ENCODE measurements at places on chromosomes 12 and 14. TPM values are rescaled to one million over a fixed set of nuclear protein-coding genes. Genes with fewer than 3 reads are reported as not detected.
A peak's percentile ranks its signal among the peaks of the same experiment; 100 is the strongest.

HCAR1 gene
- total RNA-seq: not detected

GIT2 gene
- total RNA-seq: 18.2 TPM

DNA sequence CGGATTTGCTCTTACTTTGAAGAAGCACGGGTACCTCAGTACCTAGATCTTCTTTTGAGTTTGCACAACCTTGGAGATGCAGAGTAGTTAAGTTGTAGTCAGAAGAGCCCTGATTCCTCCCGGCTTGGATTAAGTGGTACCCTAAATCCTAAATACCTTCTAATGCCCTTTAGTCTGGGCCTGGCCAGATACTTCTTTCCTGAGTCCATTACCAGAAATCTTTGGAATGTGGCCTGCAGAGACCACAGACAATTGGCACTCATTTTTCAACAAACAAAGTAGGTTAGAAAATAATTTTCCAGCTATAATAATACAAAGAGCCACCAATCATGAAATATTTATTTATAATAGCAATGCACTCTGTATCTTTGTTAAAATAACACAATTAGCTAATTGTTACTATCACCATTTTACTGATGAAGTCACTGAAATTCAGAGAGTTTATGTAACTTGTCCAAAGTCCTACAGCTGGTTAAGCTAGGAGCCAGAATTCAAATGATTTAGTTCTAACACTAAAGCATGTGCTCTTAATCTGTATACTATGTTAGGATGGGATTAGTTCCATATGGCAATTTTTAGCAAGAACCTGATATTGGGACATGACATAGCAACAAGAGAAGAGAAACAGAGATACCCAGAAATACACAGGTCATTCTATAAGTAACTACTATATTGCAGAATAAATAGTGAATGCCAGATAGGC lies 132.1 kb upstream of the PDZRN4 start:
- DNase-seq: no peak

DNA sequence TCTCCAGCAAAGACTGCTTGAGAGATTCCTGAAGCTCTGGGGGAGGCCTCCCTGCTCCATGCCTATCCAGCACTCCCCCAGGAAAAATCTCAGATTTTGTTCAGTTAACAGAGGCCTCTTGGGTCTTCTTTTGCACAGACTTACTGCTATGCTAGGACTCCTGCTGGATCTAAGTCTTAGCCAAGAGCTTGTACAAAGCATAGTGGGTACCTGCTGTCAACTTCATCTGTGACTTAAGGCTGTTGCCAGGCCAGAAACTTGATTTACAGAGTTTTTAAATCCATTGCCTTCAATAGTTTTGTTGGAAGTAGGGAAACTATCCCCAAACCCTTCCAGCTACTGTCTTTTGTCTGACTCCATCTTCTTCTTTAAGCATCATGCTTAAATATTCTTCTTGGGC lies 140.5 kb downstream of the SMOC1 start:
- no peak for DNase-seq

DNA sequence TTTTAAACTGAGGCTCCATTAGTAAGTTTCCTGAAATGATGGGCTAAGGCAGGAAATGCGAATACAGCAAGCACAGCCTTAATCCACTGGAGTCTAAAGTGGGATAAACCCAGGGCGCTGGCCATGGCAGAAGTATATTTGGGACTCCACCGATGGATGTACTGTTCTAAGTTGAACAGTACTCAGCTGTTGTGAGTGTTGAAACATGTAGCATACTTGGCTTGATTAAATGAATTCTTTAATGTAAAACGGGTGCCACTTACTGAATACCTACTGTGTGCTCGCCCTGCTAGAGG lies 996 bp downstream of the SSPN start:
- DNase-seq: no peak

ENDOU gene
- 39.8 TPM for total RNA-seq

GRCh38 chr12:101050631-101051030 lies 159.4 kb downstream of the SLC5A8 start:
- DNase-seq: no peak

MUCL1 gene
- total RNA-seq: not detected

DNA sequence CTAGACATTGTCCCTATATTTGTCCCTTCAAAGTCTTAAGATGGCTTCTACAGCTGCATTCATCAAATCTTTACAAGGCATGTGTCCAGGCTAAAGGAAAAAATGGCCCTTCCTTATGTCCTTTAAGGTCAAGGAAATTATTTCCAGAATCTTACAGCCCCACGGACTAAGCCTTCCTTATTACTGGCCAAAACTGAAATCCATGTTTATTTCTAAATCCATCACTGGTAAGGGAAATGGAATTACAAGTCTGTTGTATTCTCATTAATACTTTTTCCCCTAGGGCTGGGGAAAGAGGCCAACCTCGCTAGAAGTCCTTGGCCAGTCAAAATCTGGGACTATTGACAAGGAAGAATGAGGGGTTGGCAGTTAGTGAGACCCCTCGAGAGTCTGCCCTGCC lies 252.5 kb downstream of the TMEM132C start:
- no peak for DNase-seq

DNA sequence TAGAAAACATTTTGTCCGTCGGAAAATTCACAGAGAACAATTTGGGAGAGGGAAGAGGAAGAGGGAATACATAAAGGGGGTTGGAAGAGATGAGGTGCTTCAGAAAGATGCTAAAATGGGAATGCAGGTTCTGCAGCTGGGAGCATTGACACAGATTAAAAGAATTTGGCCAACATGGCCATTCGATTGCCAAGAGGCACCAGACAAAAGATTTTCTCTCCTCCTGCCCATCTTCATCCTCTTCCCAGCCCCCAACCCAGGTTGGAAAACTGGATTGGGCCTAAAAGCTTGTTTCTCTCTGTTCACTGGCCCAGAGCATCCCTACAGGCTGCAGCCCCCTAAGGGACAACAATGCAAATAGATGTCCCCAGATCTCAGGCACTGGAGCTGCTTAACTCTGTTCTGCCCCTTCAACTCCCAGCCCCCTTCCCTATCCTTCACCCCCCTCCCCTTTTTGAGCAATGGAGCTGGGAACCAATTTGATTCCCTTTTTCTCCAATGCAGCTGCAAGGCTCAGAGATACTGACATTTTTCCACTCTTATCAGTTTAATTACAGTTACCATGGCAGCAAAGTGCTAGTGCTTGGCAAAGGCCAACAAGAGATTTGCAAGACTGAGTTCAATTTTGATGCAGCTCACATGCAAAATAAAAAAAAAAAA lies 1.9 kb downstream of the LMO3 start:
- no peak for DNase-seq

DNA sequence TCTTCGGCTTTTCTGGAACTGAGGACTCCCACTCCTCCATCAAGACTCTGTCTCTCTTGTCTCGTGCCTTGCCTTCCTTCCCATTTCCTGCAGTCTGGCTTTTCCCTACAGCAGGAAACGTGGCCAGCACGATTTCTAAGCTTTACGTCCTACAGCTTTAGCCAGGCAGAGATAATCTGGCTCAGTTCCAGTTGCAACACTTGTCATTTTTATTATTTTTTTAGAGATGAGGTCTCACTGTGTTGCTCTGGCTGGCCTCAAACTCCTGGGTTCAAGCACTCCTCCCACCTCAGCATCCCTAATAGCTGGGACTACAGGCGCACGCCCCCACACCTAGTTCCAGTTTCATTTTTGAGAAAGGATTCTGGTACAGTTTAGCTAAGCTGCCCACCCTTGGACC lies 19.9 kb downstream of the CALM1 start:
- DNase-seq: no peak

IFNG-AS1 gene
- not detected for total RNA-seq

CCDC196 gene
- not detected for total RNA-seq

GRCh38 chr14:74618078-74618952 lies 6.3 kb upstream of the LTBP2 start:
- peak; percentile 49 for DNase-seq

FOXN4 gene
- total RNA-seq: not detected

KRT83 gene
- total RNA-seq: not detected

DNA sequence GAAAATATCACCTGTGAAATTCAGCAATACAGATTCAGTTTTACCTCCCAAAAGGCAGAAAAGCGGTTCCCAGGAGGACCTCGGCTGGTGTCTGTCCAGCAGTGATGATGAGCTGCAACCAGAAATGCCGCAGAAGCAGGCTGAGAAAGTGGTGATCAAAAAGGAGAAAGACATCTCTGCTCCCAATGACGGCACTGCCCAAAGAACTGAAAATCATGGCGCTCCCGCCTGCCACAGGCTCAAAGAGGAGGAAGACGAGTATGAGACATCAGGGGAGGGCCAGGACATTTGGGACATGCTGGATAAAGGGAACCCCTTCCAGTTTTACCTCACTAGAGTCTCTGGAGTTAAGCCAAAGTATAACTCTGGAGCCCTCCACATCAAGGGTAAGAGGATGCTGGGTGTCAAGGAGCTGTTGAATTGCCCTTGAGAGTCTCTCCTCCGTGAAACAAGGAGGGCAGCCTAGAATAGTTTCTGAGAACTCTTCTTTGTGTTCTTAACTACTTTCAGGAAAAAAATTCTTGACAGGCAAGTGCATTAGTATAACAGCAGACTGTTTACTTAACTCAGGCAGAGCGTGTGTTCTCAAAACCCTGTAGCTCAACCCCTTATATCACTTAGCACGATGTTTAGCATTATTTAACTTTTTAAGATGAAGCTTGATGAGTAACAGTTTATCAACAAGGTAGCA lies 7.7 kb downstream of the TDP1 start:
- no peak for DNase-seq

ORAI1 gene
- total RNA-seq: 7.9 TPM

GRCh38 chr12:122421187-122421820 lies 1.2 kb downstream of the CLIP1 start:
- no peak for DNase-seq

DNA sequence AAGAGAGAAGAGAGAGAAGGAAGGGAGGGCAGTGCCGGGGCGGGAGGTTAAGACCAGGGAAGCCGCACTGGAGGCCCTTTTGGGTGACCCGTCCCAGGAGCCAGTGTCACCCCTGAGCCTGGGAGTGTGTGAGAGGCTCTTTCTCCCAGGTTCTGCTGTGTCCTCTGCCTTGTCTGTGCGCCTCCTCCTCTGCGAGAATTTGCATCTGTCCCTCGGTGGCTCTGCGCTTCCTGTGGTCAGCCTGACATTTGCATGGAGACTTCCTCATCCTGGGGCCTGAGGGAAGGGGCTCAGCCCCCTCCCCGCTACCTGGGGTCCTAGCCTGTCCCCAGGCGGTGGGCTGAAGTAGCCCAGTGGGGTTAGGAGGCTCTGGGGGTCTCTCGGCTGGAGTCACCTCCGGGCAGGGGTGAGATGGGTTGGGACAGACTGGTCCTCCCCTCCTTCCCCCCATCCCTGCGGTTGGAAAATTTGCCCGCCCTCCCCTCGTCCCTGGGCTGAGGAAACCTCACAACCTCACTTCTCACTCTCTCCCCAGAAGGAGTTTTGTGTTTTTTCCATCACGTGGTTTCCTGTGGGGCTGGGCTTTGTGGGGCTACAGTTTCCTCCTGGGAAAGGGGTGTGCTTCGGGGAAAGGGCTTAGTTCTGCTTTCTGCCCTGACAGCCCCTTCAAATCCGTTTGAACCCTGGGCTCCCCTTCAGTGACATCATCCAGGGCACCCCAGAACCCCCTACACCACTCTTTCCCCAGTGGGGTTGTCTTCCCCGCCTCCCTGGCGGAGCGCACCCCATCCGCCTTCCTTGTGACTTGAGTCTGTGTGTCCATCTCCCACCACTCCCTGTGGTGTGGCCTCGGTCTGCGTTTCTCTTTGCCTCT lies 2.5 kb downstream of the PTPN6 start:
- no peak for DNase-seq

DACT1 gene
- 3.1 TPM for total RNA-seq

CDCA3 gene
- 11.2 TPM for total RNA-seq

GRCh38 chr12:4909734-4910501 lies at the start of gene KCNA1:
KCNA1 (plus strand) TSS chr12:4909905; CDS start chr12:4911379, 1,474 bp downstream.
- DNase-seq: no peak

DNA sequence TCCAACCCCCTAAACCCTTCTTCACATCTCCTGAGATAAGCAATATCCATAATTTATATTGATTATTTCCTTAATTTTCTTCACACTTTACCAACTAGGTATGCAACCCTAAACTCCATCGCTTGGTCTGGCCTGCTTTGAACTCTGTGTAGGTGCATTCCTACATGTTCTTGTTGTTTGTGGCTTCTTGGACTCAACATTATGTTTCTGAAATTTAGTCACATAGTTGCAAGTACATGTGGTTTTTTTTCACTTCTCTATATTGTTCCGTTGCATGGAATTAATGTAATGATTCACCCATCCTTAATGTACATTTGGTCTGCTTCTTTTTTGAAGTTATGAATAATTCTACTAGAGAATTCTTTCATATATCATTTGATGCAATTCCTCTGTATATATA lies 1.6 kb upstream of the TAS2R30 start:
- DNase-seq: no peak

- peak; percentile 39 for DNase-seq
These were observed 39.4 kb downstream of the SH2B3 start for GRCh38 chr12:111444925-111445725.

DNA sequence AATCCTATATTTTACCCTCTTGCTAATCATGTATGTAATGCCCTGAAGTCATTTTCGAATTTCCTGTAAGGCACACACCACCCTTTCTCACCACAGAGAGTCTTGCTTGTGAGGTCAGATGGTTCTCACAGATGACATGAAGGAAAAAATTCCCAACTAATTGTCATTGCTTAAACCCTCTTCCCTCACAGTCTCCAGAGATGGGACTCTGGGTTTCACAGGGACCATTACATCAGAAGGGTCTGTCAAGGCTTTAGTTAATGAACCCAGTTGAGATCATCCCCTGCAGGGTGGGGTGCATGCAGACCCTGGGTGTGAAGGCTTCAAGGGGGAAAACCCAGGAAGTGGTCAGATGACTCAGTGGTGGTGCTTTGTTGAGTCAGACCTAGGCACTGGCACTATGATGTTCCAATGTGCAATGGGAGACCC lies 229.6 kb downstream of the BCAT1 start:
- no peak for DNase-seq

IAPP gene
- not detected for total RNA-seq

C14orf132 gene
- 4.7 TPM for total RNA-seq

GRCh38 chr12:125533434-125534029 lies 468.3 kb downstream of the AACS start:
- no peak for DNase-seq

SSTR1 gene
- not detected for total RNA-seq

RAPGEF3 gene
- total RNA-seq: 19.3 TPM

DNA sequence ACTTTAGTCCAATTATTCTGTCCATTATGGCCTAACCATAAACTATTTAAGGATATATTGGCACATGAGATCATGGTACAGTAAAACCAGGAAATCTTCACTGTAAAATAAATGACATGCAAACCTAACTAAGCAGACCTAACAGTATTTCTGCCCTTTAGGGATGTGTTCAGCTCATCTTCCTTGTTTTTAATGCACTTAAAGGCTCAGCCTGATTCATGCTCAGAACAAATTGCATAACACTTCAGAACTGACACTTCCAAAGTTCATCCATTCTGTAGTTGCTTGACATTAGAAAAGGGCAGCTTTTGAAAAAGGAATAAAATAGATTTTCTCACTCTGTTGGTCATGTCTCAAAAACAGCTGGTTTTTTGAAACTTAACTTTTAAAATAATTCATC lies 708.5 kb downstream of the C12orf50 start:
- DNase-seq: no peak

Data from esophagus squamous epithelium (tissue), 5 donors.